T-helper 22 cell (primary cell): ENCODE measurements at places on chromosomes 4 and X.
A peak's percentile ranks its signal among the peaks of the same experiment; 100 is the strongest.

- no peak for DNase-seq
These were observed 175.7 kb upstream of the BCOR start for GRCh38 chrX:40273356-40274050.

- DNase-seq, result no peak
These were observed 103.5 kb upstream of the PLAC1 start for GRCh38 chrX:134761788-134762187.

GRCh38 chrX:703866-704265 is 73.3 kb downstream of the SHOX start:
- no peak for DNase-seq

- no peak for DNase-seq
These were observed 508.1 kb downstream of the STIM2 start for GRCh38 chr4:27368781-27369180.

- DNase-seq, result no peak
These were observed 108.1 kb upstream of the STOX2 start for GRCh38 chr4:183797011-183797444.

DNA sequence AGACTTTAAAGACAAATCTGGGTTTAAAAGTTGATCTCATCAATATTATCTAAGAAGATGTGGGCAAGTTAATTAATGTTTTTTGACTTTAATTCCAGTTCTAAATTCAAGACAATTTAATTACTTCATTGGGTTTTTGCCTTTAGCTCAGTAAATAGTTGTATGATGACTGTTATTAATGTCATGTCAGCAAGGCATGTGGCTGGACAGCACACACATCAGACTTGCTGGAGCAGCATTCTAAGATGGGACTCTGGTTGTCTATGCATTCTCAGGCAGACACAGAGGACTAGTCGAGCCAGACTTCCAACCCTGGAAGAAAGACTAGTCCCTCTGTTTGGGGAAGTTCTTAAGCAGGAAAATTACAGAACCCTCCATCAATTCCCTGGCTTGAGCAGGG is 180.7 kb upstream of the GK2 start:
- no peak for DNase-seq

DNA sequence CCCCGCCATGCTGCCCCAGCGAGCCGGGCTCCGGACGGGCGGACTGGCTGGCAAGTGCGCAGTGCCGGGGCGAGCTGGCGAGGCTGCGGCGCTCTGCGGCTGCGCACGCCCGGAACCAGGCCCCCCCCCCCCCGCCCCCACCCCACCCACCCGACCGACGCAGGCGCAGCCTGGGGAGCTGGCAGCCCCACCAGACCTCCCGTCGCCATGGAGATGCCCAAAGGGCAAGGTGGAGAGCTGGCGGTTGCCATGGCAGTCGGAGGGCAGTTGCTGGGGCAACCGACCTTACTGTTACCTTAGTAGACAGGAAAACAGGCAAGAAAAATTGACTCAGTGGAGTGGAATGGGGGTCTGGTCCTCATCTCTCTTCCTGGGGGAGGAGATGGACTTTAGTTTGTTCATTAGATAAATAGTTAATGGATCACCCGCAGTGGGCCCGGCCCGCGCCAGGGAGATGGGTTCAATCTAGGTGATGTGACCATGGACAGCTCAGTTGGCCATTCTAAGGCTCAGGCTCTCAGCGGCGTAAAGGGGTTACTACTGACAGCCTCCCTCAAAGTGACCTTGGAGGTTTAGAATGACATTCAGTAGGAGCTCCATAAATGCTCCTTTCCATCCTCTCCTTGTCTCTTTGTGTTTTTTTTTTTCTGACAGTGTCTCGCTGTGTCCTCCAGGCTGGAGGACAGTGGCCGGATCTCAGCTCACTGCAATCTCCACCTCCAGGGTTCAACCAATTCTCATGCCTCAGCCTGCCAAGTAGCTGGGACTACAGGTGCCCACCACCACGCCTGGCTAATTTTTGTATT is at the start of gene PCSK1N:
PCSK1N (minus strand) TSS at position 87 of the 806 bp plus-strand sequence; CDS start at position 9, 78 bp downstream.
- DNase-seq, result peak; percentile 37

DNA sequence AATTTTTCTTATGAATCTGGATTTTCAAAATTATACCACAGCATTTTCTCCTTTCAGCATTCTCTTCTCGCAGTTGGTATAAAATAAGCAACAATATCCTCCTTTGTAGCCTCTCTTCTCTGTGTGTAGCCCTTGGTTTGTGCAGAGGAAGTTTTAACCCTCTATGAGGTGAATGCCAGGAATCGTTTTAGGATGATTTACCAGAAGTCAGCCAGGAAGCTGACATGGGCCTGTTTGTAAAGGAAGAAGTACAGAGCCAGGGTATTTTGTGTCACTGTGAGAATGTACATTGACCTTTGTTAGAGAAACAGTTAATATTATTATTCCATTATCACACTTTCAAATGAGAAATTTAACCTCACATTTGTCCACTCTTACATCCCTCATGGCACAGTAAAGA is 88.9 kb upstream of the RPL34 start:
- DNase-seq, result no peak
